Urinary bladder (tissue), 4 donors: ENCODE measurements at places on chromosomes 1 and 21. TPM values are rescaled to one million over a fixed set of nuclear protein-coding genes. Genes with fewer than 3 reads are reported as not detected.

The CLCNKB gene
- total RNA-seq: 0.95 TPM

The SERTAD4 gene
- total RNA-seq: 6.9 TPM

The ARHGEF10L gene
- total RNA-seq: 26.5 TPM

The HES3 gene
- total RNA-seq: not detected

The TRMT1L gene
- 33.1 TPM for total RNA-seq

The TATDN3 gene
- total RNA-seq: 18.8 TPM

The CFHR5 gene
- not detected for total RNA-seq

The KIF2C gene
- total RNA-seq: 9.4 TPM

The CACNA1S gene
- total RNA-seq: 1.9 TPM

The CNST gene
- total RNA-seq: 36.6 TPM

The KCTD3 gene
- 93.6 TPM for total RNA-seq

The LHX4 gene
- not detected for total RNA-seq

The KISS1 gene
- total RNA-seq: not detected
